ENCODE measurements at places on chromosomes 7 and 10. TPM values are rescaled to one million over a fixed set of nuclear protein-coding genes. Genes with fewer than 3 reads are reported as not detected.

GRID2IP gene
- 0.22 TPM for total RNA-seq

SEC31B gene
- 1.4 TPM for total RNA-seq

CLCN1 gene
- total RNA-seq: not detected

MMD2 gene
- not detected for total RNA-seq

DNA sequence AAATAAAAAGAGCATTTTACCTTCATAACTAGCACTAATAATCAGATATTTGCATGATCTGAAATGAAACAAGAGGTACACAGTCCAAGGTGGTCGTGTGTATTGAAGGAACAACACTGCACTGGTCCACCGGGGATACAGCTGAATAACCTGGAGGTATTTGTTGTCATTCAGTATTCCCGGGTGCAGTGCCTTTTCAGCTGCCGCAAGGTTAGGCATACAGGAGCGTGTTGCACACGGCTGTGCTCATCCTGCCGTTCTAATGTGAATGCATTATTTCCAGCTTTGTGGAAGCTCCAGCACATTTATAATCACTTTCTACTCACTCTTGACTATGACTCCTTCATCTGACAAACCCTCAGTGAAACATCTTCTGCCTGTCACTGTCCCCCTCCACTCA is 377.8 kb downstream of the GFRA1 start:
- DNase-seq: no peak

- no peak for DNase-seq
These were observed 128.2 kb downstream of the STRA8 start for GRCh38 chr7:135361788-135362187.

GRCh38 chr7:54189330-54189729 is 352.8 kb upstream of the VSTM2A start:
- DNase-seq: no peak

- peak; percentile 26 for DNase-seq
These were observed 866 bp downstream of the CNOT4 start for GRCh38 chr7:135508883-135509588.

DNA sequence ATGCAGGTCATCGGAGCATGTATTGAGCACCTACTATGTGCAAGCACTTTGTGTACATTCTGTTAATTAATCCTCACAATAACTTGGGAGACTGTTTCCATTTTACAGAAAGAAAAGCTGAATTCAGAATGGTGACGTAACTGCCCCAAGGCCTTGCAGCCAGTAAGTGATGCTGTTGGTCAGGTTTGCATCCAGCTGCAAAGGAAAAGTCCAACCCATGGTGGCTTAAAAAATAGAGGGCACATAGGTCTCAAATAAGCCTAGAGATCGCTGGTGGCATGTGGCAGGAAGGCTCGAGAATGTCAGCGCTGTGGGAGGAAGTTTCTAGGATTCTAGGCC is 83.8 kb upstream of the CHST15 start:
- no peak for DNase-seq

- no peak for DNase-seq
These were observed 35.2 kb downstream of the PRSS2 start for GRCh38 chr7:142806022-142806356.

GRCh38 chr10:71737001-71737833 is 17.6 kb upstream of the C10orf105 start:
- DNase-seq: no peak

DNA sequence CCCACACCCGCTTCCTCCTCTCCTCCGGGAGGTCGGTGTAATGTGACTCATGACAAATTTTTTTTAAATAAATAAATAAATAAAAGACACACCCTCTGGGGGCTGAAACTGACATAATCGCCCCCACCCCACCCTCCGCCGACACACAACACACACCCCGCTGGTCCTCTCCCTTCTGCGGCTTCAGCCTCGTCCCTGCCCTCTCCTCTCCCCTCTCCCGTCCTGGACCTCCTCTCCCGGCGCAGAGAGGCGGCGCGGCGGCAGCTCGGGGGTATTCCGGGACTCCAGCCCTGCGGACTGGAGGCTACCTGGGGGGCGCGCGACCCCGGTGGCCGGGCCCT is 686 bp downstream of the ABI1 start:
- peak; percentile 71 for DNase-seq
